ENCODE measurements at places on chromosomes 4 and X.

GRCh38 chrX:41258871-41259270 is 75.1 kb upstream of the DDX3X start:
- DNase-seq = no peak

GRCh38 chrX:150984169-150984824 is 1.2 kb downstream of the HMGB3 start:
- peak; percentile 7 for DNase-seq

GRCh38 chrX:6738518-6739470 is 203.9 kb upstream of the VCX3A start:
- no peak for DNase-seq

GRCh38 chr4:119728692-119729593 is 100.3 kb upstream of the PDE5A start:
- peak; percentile 19 for DNase-seq

DNA sequence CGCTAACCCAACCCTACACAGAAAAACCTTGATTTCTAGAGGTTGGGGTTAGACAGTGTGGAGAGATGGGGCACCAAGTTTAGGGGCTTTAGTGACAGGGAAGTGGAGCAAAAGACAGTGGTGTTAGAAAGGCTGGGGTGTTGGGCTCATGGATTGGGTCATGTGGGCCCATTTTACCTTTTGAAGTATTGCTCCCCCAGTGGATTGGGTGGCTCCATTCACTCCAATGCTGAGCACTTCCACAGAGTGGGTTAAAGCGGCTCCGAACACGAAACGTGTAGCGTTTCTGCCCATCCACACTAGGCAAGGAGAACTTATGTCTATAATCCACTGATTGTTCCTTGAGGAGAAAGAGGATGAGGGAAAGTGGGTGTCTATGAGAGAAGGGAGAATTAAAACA is 2.3 kb downstream of the IL2RG start:
- DNase-seq = no peak

GRCh38 chr4:72571337-72571736 is 2.3 kb upstream of the ADAMTS3 start:
- DNase-seq = no peak
